ENCODE measurements at places on chromosomes 2 and 18.

DNA sequence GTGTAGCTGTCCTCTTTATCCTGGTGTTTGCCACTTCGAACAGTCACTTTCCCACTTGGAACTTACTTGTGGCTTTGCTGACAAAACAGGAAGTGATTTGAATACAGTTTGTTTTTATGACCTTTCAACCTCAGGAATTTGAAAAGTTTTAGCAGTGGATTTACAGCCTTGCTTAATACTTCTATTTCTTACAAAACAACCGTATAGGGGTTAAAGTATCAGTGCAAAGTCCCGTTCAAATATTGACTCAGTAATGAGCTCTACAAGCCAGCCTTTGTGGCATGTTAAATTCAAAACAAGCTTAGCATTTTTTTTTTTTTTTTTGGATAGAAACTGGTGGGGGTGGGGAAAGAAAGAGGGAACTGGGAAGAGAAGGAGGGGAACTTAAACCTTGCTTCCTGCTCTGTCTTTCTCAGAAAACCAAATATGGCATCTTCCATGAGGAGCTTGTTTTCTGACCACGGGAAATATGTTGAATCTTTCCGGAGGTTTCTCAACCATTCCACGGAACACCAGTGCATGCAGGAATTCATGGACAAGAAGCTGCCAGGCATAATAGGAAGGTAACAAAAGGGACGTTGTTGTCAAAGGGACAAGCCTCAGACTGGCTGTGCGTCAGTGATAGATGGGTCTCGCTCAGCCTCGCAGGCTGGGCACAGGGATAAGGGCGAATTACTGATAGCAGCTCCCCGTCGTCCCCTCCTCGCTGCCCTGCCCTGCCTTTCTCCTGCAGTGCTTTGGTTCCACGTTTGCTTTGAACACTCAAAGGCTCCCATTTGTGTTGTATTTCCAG lies at the start of gene HNMT:
Gene HNMT (plus strand): TSS at position 408 of the 793 bp plus-strand sequence. CDS start 19 bp downstream, at position 427.
- no peak for DNase-seq

DNA sequence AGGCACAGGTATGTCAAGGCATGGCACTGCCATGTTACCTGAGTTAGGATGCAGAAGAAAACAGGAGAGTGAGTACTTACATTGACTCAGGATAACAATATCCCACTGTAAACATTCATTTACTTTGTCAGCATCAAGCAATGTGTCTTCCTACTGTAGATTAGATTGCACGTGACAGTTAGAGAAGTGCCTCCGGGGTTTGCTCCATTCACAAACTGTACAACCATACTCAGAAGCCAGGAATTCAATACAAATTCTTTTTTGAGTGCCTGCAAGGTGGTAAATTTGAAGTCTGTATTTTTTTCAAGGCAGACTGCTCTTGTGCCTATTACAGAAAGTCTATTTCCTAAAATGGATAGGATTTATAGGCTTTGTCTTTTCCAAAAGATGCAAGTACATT lies 34.1 kb downstream of the CDCA7 start:
- DNase-seq = no peak

GRCh38 chr2:13545320-13545719 lies 828.6 kb downstream of the TRIB2 start:
- DNase-seq = no peak

DNA sequence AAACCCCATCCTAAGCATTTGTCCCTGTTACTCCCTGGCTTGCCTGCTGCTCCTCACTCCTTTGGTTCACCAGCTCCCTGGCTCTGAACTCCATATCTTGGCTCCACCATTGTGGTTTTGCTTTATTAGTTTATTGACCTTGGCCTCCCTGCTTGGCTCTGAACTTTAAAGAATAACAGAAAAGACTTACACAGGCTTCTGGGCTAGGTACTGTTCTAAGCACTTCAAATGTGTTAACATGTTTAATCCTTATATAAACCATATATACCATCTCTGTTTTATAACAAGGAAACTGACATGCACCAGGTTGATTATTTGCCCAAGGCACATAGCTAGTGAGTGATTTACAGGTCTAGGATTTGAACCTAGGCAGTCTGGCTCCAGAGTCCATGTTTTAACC lies 149.7 kb upstream of the CAPN13 start:
- no peak for DNase-seq

- no peak for DNase-seq
Measured at GRCh38 chr2:120764492-120764891, 28.8 kb downstream of the GLI2 start.

- DNase-seq = no peak
Measured at GRCh38 chr2:22491442-22491841, 893.5 kb upstream of the KLHL29 start.

All from stimulated activated CD8-positive, alpha-beta memory T cell treated with anti-CD3 and anti-CD28 coated beads, Interleukin-15, amount 100 ng/mL, for 24 hours (primary cell).